Activated T-cell treated with anti-CD3 and anti-CD28 coated beads, Interleukin-2, amount 50 U/mL, for 24 hours (primary cell): ENCODE measurements at places on chromosomes 2 and 18.

- H3K27me3 ChIP-seq = no peaks in the 10 kb centered on the region
- no peak overlapping the region for H3K4me3 ChIP-seq
- no peak for DNase-seq
- H3K27ac ChIP-seq = no peak overlapping the region
These were observed 97.2 kb downstream of the B3GNT2 start for GRCh38 chr2:62293151-62293489.

- no peaks in the 10 kb centered on the region for H3K36me3 ChIP-seq
- H3K27me3 ChIP-seq = peaks cover 2% of the 10 kb centered on the region
- no peak for DNase-seq
- H3K4me1 ChIP-seq = no peaks in the 10 kb centered on the region
- H3K4me3 ChIP-seq = no peak overlapping the region
These were observed 92.9 kb upstream of the CSRNP3 start for GRCh38 chr2:165376571-165376975.

GRCh38 chr2:131105950-131106801 is 1.0 kb downstream of the PLEKHB2 start:
- H3K27me3 ChIP-seq = no peaks in the 10 kb centered on the region
- H3K4me3 ChIP-seq = peak overlapping the region; percentile 86
- H3K4me1 ChIP-seq = peaks cover 62% of the 10 kb centered on the region
- H3K36me3 ChIP-seq = peaks cover 47% of the 10 kb centered on the region

- no peaks in the 10 kb centered on the region for H3K36me3 ChIP-seq
- peaks cover 80% of the 10 kb centered on the region for H3K27me3 ChIP-seq
- no peak for DNase-seq
- H3K4me1 ChIP-seq = peaks cover 37% of the 10 kb centered on the region
These were observed 173.0 kb upstream of the ALKAL2 start for GRCh38 chr2:460861-461260.

- no peaks in the 10 kb centered on the region for H3K36me3 ChIP-seq
- H3K4me1 ChIP-seq = peaks cover 5% of the 10 kb centered on the region
- DNase-seq = no peak
- no peak overlapping the region for H3K4me3 ChIP-seq
- H3K27ac ChIP-seq = peak overlapping the region; percentile 22
- H3K27me3 ChIP-seq = no peaks in the 10 kb centered on the region
These were observed 177.3 kb downstream of the ANKRD30B start for GRCh38 chr18:14925281-14925709.

DNA sequence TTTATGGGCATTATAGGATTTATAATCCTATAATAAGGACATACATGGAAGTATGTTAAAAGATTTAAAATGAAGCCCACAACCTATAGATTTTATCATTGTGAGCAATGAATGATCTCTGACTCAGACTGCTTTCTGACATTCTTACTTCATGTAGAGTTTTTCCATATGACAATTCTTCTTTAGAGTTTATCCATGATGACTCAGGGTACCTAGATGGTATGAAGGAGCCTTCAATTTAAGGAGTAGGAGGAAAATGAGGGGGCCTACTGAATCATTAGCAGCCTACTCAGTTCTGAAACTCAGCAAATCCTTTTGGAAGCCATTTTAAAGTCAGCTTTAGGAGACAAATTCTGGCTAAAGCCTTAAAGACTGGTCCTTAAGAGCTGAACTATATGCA is 10.4 kb downstream of the PELI1 start:
- H3K27me3 ChIP-seq = no peaks in the 10 kb centered on the region
- peaks cover 64% of the 10 kb centered on the region for H3K36me3 ChIP-seq
- H3K4me1 ChIP-seq = peaks cover 92% of the 10 kb centered on the region
- peak overlapping the region; percentile 60 for H3K4me3 ChIP-seq
- no peak for DNase-seq
- peak overlapping the region; percentile 90 for H3K27ac ChIP-seq

DNA sequence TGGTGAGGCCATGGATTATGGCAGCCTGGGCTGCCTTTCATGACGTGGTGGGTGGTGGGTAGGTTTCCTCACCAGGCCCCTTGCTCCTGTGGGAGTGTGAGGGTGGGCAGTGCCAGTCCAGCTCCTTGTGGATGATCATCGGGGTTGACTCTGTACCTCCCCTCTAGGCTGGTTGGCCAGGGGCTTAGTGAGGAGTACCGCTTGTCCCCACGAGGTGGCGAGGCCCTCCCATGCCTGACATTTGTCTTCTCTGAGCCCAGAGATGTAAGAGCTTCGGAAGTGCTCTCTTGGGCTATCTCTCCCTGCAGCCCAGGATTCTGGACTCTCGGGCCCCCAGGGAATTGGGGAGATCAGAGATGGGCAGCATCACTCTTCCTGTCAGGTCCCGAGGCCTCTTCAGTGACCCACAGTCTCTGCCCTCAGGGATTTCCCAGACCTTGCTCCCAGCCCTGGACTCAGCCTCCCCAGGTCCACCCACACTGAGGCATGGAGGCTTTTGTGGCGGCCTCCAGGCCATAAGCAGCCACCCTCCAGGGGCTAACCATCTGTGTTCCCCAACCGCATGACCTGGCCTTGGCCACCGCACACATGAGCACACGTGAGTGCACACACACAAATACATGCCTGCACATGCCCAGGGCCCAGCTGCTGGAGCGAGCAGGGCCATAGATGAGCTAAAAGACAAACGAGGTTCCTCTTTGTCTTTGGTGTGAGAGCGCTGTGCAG is 6.5 kb downstream of the SPR start:
- H3K27me3 ChIP-seq = peaks cover 82% of the 10 kb centered on the region
- peaks cover 4% of the 10 kb centered on the region for H3K36me3 ChIP-seq
- no peak overlapping the region for H3K4me3 ChIP-seq
- peaks cover 2% of the 10 kb centered on the region for H3K4me1 ChIP-seq
- H3K27ac ChIP-seq = no peak overlapping the region

DNA sequence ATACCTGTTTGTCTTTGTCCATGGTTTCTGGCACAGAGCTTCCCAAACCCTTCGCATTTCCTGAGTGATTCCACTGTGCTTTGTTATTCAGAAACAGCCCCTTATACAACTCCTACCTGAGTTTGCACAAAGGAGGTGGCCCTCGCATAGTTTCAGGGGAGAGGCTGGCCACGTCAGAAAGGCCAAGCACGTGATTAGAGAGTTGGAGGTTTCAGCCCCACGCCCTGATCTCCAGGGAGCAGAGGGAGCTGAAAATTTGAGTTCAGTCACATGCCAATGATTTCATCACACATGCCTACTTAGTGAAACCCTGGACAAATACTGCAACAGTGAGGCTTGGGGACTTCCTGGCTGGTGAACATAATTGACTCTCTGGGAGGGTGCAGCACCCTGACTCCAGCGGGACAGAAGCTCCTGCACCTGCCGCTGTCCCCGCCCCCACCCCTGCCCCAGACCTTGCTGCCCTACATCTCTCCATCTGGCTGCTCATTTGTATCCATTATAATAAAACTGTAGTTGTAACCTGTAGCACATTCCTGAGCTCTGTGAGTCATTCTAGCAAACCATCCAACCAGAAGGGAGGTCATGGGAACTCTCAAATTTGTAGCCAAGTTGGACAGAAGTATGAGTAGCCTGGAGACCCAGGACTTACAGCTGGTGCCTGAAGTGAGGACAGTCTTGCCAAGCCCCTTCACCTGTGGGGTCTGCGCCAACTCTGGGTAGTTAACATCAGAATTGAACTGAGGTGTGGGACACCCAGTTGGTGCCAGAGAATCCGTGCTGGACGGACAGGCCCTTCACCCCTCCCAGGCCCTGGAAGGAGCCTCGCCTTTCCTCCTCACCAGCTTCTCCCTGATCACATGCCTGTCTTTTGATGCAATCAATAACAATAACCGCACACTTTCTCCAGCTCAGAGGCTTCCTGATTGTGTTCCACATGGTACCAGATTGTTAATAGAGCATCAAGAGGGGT is 224.3 kb downstream of the ANAPC1 start:
- no peak for DNase-seq
- H3K4me3 ChIP-seq = no peak overlapping the region
- H3K4me1 ChIP-seq = peaks cover 23% of the 10 kb centered on the region
- no peaks in the 10 kb centered on the region for H3K36me3 ChIP-seq

DNA sequence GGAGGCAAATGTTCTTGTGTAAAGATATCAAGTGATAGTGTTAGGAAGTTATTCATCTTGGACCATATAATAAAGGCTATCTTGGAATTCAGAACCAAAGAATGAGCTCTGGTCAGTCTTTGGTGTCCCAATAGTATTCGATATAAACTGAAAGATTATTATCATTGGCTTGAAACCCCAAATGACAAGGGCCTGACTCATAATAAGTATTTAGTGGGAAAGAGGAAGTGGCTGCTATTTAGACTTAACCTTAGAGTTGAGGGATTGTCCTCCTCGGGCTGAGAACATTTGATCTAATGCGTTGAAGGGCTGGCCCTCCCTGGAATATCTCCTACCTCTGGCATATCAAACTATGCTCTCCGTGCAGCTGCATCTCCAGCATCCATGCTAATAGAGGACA is 67.5 kb downstream of the CDH20 start:
- no peaks in the 10 kb centered on the region for H3K4me1 ChIP-seq
- no peaks in the 10 kb centered on the region for H3K36me3 ChIP-seq
- no peak overlapping the region for H3K27ac ChIP-seq

- no peak overlapping the region for H3K27ac ChIP-seq
- H3K36me3 ChIP-seq = no peaks in the 10 kb centered on the region
- peaks cover 3% of the 10 kb centered on the region for H3K27me3 ChIP-seq
- H3K4me3 ChIP-seq = no peak overlapping the region
These were observed 119.2 kb upstream of the FHL2 start for GRCh38 chr2:105517814-105518705.

GRCh38 chr2:202965810-202966460 is 48.7 kb upstream of the NBEAL1 start:
- H3K4me3 ChIP-seq = no peak overlapping the region
- H3K4me1 ChIP-seq = peaks cover 5% of the 10 kb centered on the region
- peak overlapping the region; percentile 77 for H3K27ac ChIP-seq
- H3K27me3 ChIP-seq = no peaks in the 10 kb centered on the region

- H3K4me1 ChIP-seq = peaks cover 27% of the 10 kb centered on the region
- H3K4me3 ChIP-seq = no peak overlapping the region
- no peaks in the 10 kb centered on the region for H3K36me3 ChIP-seq
- DNase-seq = no peak
These were observed 65.7 kb upstream of the PPM1B start for GRCh38 chr2:44102790-44103562.

- H3K36me3 ChIP-seq = no peaks in the 10 kb centered on the region
- no peaks in the 10 kb centered on the region for H3K4me1 ChIP-seq
- no peak overlapping the region for H3K27ac ChIP-seq
These were observed 100.9 kb downstream of the PID1 start for GRCh38 chr2:229170171-229170570.

- no peaks in the 10 kb centered on the region for H3K36me3 ChIP-seq
These were observed 4.9 kb downstream of the GPR17 start for GRCh38 chr2:127650785-127651380.

DNA sequence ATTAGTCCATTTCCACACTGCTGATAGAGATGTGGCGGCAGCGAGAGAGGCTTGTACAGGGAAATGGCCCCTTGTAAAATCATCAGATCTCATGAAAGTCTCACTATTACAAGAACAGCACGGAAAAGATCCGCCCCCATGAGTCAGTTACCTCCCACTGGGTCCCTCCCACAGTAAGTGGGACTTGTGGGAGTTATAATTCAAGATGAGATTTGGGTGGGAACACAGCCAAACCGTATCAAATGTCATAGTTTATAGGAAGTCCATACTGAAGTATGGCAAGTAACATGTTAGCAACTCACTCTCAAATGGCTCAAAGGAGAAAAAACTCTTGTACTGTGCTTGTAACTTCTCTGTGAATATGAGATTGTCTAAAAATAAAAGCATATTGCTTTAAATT is 56.1 kb downstream of the FARP2 start:
- no peak for DNase-seq
- H3K4me1 ChIP-seq = peaks cover 6% of the 10 kb centered on the region
- H3K4me3 ChIP-seq = no peak overlapping the region
- H3K36me3 ChIP-seq = peaks cover 84% of the 10 kb centered on the region
- H3K27ac ChIP-seq = peak overlapping the region; percentile 30

DNA sequence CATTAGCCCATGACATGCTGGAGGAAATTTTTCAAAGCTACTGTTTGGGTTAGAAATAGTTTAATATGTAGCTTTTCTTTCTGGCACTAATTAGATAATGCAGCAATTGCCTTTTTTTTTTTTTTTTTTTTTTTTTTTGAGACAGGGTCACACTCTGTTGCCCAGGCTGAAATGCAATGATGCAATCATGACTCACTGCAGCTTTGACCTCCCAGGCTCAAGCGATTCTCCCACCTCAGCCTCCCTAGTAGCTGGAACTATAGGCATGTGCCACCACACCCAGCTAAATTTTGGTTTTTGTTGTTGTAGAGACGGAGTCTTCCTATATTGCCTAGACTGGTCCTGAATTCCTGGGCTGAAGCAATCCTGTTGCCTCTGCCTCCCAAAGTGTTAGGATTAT is 136.2 kb downstream of the SP100 start:
- no peaks in the 10 kb centered on the region for H3K36me3 ChIP-seq
- no peak overlapping the region for H3K4me3 ChIP-seq
- H3K27ac ChIP-seq = no peak overlapping the region

- H3K27me3 ChIP-seq = peaks cover 15% of the 10 kb centered on the region
- peaks cover 5% of the 10 kb centered on the region for H3K4me1 ChIP-seq
- DNase-seq = no peak
- H3K27ac ChIP-seq = no peak overlapping the region
- H3K36me3 ChIP-seq = no peaks in the 10 kb centered on the region
- no peak overlapping the region for H3K4me3 ChIP-seq
These were observed 127.5 kb upstream of the SLC1A4 start for GRCh38 chr2:64861452-64862397.

DNA sequence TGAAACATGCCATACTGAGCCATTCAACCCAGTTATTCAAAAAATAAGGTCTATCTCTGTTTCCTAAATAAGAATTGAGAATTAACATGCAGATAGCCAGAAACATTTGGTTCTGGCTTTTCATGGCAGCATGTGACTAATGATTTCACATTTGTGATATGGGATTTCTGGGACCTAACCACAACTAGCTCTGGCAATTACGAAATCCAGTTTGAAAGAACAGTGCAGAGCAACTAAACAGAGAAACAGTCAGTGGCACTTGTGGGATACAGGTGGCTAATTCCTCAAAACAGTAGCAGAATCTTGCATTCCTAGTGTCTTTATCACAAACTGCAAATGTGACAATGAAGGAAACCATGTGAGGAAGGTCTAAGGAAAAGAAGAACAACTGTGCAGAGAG is 637.8 kb upstream of the CHAC2 start:
- DNase-seq = no peak
- no peaks in the 10 kb centered on the region for H3K27me3 ChIP-seq
- no peak overlapping the region for H3K4me3 ChIP-seq
- peak overlapping the region; percentile 2 for H3K27ac ChIP-seq

- peaks cover 10% of the 10 kb centered on the region for H3K4me1 ChIP-seq
- no peak overlapping the region for H3K4me3 ChIP-seq
- no peak for DNase-seq
- no peaks in the 10 kb centered on the region for H3K36me3 ChIP-seq
- H3K27ac ChIP-seq = no peak overlapping the region
These were observed 92.1 kb downstream of the ATL2 start for GRCh38 chr2:38284971-38285370.
